Spleen (tissue), 13 donors: ENCODE measurements at places on chromosomes 6 and 20. TPM values are rescaled to one million over a fixed set of nuclear protein-coding genes. Genes with fewer than 3 reads are reported as not detected.

Gene MOG
- polyA plus RNA-seq, result not detected

Gene STX16
- polyA plus RNA-seq, result 34.4 TPM

Gene ARMH2
- polyA plus RNA-seq, result 0.35 TPM

Gene CAPN11
- 0.12 TPM for polyA plus RNA-seq

Gene MLN
- polyA plus RNA-seq, result not detected

Gene RARS2
- 14.2 TPM for polyA plus RNA-seq

Gene FOXA2
- polyA plus RNA-seq, result not detected

Gene HLA-DMA
- 270 TPM for polyA plus RNA-seq

Gene FAM83B
- not detected for polyA plus RNA-seq

DNA sequence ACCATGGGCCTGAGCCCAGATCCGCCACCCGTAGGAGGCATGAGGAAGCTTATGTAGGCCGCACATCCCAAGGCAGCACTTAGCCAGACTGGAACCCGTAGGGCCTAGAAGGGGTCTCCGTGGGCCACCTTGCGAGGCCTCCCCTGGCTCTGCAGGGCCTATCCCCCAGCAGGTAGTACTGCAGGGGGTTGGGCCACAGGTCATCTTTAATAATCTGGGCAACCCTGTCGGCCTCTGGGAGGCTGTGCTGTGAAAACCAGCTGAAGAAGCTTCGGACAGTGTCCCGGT is 18.5 kb downstream of the PLAGL2 start:
- H3K4me1 ChIP-seq, result peaks cover 54% of the 10 kb centered on the region
- DNase-seq, result no peak
- H3K27me3 ChIP-seq, result no peaks in the 10 kb centered on the region

GRCh38 chr20:62766071-62766450 is 30.2 kb upstream of the MRGBP start:
- H3K4me1 ChIP-seq, result no peaks in the 10 kb centered on the region
- H3K27ac ChIP-seq, result no peak overlapping the region
- no peaks in the 10 kb centered on the region for H3K36me3 ChIP-seq
- no peak for DNase-seq

DNA sequence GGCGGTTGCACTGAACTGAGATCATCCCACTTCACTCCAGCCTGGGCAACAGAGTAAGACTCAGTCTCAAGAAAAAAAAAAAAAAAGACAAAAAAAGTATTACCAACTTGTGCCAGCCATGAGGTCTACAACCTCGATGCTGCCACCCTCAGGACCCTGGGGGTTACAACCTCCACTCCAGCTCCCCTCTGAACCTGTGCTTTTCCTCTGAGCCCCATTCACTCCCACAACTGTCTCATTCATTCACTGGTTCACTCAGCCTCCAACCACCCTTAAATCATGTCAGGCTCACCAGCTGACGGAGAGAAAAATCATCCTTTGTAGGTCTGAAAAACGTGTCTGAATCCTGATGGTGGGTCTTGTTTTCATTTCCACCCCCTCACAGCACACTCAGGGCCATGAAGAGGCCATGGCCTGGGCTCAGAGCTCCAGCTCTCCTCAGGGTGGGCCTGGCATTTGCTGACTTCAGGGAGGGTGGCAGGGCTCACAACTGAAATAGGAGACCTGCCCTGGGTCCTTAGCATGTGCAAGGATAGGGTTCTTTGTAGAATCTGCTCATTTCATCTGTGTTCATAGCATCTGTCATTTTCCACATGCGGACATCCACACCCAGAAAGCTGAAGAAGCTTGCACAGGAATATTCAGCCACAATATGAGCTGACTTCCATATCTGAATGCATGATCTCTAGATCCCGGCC is 1.9 kb upstream of the ULBP1 start:
- DNase-seq, result no peak
- H3K4me1 ChIP-seq, result peaks cover 30% of the 10 kb centered on the region
- no peak overlapping the region for H3K4me3 ChIP-seq
- H3K27me3 ChIP-seq, result peaks cover 32% of the 10 kb centered on the region
- no peaks in the 10 kb centered on the region for H3K36me3 ChIP-seq

DNA sequence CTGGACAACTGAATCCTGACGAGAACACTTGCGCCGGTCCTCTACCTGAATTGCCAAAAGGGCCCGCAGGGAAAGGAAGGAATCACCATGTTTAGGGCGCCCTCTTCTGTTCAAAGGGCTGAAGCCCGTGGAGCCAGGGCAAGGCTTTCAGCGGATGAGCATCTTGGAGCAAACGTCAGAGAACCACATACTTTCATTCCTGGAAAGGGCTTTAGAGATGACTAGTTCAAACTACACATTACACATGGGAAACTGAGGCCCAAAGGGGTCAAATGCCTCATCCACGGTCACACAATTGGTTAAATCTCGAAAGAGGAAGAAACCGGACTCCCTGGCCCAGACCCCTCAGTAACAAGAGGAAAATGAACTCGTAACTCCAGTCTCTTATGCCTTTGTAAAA is 11.5 kb upstream of the ZNF133 start:
- H3K27me3 ChIP-seq, result no peaks in the 10 kb centered on the region
- peaks cover 4% of the 10 kb centered on the region for H3K4me1 ChIP-seq
- no peak overlapping the region for H3K27ac ChIP-seq
- H3K36me3 ChIP-seq, result no peaks in the 10 kb centered on the region

DNA sequence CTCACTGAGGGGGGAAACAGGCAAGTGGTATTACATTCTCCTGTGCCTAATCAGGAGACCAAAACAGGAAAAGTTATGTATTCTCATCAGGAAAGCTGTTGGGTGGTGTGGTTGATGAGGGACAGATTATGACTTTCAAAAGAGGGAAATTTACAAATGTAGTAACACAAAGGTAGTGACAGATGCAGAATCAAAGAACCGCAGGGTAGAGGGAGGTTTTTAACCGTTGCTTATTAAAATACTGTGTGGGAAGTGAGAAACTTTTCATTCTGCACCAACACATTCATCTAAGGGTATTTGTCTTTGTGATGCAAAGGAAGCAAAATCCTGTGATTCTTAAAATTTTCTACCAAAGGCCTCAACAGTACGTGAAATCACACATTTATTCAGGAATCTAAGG is 288.2 kb upstream of the MAN1A1 start:
- no peak overlapping the region for H3K4me3 ChIP-seq
- no peaks in the 10 kb centered on the region for H3K4me1 ChIP-seq
- H3K27me3 ChIP-seq, result no peaks in the 10 kb centered on the region
- no peak overlapping the region for H3K27ac ChIP-seq

- no peak overlapping the region for H3K4me3 ChIP-seq
- H3K27me3 ChIP-seq, result peaks cover 10% of the 10 kb centered on the region
- DNase-seq, result no peak
- H3K36me3 ChIP-seq, result no peaks in the 10 kb centered on the region
- H3K27ac ChIP-seq, result no peak overlapping the region
Measured at GRCh38 chr6:49546331-49546730, 4.1 kb upstream of the C6orf141 start.

DNA sequence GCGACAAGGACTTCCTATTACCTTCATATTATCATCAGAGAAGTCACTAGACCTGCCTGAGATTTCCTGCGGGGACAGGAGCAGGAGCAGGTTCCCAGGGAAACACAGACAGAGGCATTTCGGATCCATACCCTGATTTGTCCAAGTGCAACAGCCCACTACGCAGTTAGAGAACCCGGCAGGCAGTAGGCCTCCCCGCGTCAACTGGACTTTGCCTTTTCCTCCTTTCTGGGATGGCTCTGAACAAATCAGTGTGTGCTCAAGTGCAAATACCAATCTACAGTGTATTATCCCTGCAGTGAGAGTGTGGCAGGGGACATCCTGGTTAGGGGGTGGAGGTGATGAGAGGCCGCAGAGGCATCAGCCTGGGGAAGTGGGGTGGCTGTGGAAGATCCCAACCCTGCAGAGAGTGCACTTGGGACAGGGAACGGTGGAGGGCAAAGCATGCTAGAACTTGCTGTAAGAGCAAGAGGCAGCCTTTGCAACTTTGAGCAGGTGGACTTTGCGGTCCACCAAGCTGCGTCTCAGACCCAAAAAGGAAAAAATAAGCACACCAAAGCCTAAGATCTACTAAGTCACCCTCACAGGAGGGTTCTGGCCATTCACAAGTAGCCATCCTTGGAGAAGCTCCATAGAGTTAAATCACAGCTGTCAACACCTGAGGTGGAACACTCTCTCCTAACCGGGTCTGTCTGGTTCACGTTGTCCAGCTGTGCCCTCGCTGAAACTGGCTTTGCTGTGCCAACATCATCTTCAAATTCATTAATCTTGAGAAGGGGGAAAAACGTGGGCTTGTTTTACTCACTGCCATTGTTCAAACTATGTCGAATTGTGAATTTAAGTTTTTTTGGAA is 159.1 kb downstream of the ZDHHC14 start:
- H3K27ac ChIP-seq, result peak overlapping the region; percentile 75
- H3K27me3 ChIP-seq, result no peaks in the 10 kb centered on the region
- H3K36me3 ChIP-seq, result peaks cover 23% of the 10 kb centered on the region
- no peak for DNase-seq
- H3K4me3 ChIP-seq, result no peak overlapping the region

- H3K4me3 ChIP-seq, result no peak overlapping the region
- no peak overlapping the region for H3K27ac ChIP-seq
- peak; percentile 66 for DNase-seq
Measured at GRCh38 chr20:57782631-57783041, 72.8 kb upstream of the PMEPA1 start.

DNA sequence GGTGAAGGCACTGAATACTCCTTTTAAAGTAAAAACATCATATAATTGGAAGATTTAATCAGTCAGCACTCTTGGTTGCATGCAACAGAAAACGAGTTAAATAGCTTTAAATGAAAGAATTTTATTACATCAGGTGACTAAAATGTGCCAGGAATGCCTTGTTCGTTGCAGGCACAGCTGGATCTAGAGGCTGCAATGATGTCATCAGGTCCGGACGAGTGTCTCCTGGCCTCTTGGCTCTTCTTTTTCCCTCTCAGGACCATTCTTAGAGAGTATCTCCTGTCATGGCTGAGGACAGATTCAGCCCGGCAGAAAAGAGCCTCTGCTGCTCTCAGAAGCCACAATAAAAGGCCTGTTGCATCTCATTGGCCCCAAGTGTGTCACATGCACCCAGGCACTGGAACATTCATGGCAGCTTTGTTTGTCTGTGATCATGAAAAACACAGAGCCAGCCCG is 510.7 kb upstream of the SULF2 start:
- no peak for DNase-seq
- no peak overlapping the region for H3K4me3 ChIP-seq
- H3K36me3 ChIP-seq, result no peaks in the 10 kb centered on the region
- no peaks in the 10 kb centered on the region for H3K4me1 ChIP-seq

GRCh38 chr6:6569096-6569810 is 19.3 kb upstream of the LY86 start:
- no peak overlapping the region for H3K4me3 ChIP-seq
- H3K36me3 ChIP-seq, result no peaks in the 10 kb centered on the region
- H3K27ac ChIP-seq, result no peak overlapping the region
- no peaks in the 10 kb centered on the region for H3K27me3 ChIP-seq

DNA sequence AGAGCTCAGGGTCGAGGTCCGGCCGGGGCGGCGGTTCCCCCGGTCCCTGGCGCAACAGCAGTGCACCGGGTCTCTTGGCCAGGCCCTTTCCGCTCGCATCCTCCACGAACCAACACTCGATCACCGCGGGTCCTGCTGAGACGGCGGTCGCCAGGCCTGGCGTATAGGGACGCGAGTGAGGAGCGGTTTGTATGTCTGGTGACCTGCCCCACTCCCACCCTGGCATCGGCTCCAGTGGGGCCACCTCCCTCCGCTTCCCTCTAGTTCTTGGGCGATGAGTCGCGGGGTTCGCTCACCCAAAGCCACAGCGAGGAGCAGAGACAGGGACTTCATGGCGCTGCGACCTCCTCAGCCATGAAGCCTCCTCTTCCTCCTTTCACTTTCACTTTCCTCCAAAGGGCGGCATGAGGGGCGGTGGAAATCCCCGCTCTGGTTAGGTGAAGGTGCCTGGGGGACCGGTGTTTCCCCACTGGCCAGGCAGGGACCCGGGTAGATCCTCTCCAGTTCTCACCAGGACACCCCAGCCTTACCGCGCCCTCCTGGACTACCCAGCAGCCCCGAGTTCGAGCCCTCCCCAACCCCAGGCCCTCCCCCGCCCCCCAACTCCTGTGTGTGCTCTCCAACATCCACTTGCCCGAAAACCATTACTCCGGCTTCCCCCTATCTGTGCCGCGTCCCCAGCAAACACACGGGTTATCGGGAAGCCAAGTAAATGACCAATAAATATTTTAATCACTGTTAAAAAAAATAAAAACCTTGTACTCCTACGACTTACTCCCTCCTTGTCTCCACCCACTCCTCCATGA is at the start of gene TAPBP:
TSS of gene TAPBP (minus strand) at position 370 of the 806 bp plus-strand sequence. CDS start at position 333, 37 bp downstream.
- H3K4me3 ChIP-seq, result peak within 1 kb of the TSS; percentile 90
- H3K36me3 ChIP-seq, result peaks cover 27% of the 10 kb centered on the region
- DNase-seq, result peak; percentile 92
- no peaks in the 10 kb centered on the region for H3K27me3 ChIP-seq

DNA sequence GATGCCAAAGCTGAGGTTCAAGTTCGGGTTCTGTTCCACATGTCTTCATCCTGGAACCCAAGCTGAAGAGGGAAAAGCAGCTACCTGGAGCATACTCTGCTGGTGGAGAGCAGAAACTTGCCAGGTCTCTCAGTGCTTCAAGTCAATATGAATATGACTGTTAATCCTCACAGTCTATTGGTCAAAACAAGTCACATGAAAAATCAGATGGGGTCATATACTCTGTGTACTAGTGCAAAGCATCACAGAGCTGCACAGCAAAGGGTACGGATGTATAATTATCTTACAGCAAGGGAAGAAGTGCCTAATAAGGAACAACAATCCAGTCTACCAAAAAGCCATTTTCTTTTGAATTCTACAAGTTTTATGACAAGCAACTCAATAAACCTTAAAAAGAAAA is 11.6 kb downstream of the NCOA7 start:
- no peak overlapping the region for H3K4me3 ChIP-seq
- H3K4me1 ChIP-seq, result peaks cover 82% of the 10 kb centered on the region
- no peaks in the 10 kb centered on the region for H3K36me3 ChIP-seq
- no peak for DNase-seq

- no peak for DNase-seq
- no peak overlapping the region for H3K27ac ChIP-seq
- H3K4me1 ChIP-seq, result peaks cover 41% of the 10 kb centered on the region
- H3K27me3 ChIP-seq, result no peaks in the 10 kb centered on the region
- no peaks in the 10 kb centered on the region for H3K36me3 ChIP-seq
Measured at GRCh38 chr20:33785503-33785902, 25.6 kb upstream of the CHMP4B start.
